OCI-LY7 (cell line): ENCODE measurements at places on chromosomes 4 and X. TPM values are rescaled to one million over a fixed set of nuclear protein-coding genes. Genes with fewer than 3 reads are reported as not detected.
A peak's percentile ranks its signal among the peaks of the same experiment; 100 is the strongest.

The SHOX gene
- total RNA-seq: not detected in 2 replicates

The HUWE1 gene
- 264 and 269 TPM in 2 replicates for total RNA-seq

The PRDM8 gene
- not detected in 2 replicates for total RNA-seq

The UBE2D3 gene
- 347 and 355 TPM in 2 replicates for total RNA-seq

The CNGA1 gene
- total RNA-seq: not detected in 2 replicates

The RBM46 gene
- total RNA-seq: not detected in 2 replicates

The CPZ gene
- total RNA-seq: not detected in 2 replicates

The NLGN3 gene
- 1.3 and 1.7 TPM in 2 replicates for total RNA-seq

The TIGD4 gene
- 1.0 and 1.2 TPM in 2 replicates for total RNA-seq

The CCDC160 gene
- total RNA-seq: not detected in 2 replicates

The CYTL1 gene
- not detected in 2 replicates for total RNA-seq

The RTL3 gene
- total RNA-seq: not detected in 2 replicates

- DNase-seq: peak; percentile 61
Observed at GRCh38 chr4:64539234-64539849, 130.1 kb upstream of the TECRL start.

GRCh38 chrX:7996414-7996813, 69.2 kb upstream of the PNPLA4 start:
- DNase-seq: peak; percentile 34

DNA sequence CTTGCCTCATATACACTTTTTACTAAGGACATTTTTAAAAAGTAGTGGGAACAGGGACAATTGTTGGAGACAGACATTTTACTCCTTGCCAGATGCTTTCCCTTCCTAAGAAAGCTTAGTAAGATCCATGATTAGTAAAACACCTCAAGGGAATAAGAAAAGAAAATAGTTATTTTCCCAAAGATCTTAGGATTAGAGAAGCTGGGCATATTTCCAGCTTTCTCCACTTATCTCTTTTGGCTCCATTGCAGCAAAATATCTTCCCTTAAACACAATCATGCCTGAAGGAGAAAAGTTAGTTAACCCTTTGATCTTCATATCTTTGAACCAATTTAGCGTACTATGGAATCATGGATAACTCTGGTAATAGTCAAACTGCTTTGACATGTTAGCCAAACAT, 257.9 kb downstream of the PCDH18 start:
- DNase-seq: no peak

- DNase-seq: no peak
Observed at GRCh38 chr4:23707652-23708026, 182.2 kb downstream of the PPARGC1A start.

GRCh38 chrX:74280759-74281158, 23.2 kb upstream of the ZCCHC13 start:
- no peak for DNase-seq

DNA sequence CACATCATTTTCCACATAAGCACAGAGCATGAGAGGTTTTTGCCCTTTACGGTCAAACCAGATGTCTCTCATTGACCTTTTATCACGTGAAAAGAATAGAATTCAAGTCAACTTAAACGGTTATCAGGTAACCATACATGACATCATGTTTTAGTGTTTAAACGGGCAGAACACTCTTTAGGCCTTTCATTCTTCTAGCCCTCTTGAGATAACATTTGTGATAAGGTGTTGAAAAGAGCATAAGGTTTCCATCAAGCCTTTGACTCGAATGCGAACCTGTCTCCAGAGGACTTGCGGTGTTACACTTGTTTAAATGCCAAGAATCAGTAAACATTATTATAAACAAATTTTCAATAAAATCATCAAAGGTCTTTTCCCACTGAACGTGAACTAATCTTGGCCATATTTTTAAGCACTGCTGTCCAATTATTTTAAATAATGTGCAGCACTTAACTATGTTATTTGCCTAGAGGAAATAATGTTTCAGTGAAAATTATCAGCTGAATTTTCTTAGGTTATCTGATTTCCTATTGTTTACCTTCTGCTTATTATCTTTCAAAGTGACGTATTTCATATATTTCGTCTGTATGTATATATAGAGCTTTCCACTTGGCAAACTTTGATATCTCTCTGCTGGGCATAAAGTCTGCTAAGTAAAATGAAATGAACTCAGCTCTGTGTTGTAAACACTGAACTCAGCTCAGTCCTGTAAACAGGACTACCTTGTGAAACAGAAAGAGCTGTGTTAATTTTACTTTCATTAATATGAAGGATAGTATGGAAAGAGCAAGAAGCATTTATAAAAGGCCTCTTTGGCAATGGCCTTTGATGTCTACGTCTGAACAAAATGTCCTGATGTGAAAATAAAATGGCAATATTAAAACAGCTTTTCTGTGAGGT, 33.3 kb downstream of the TENM3 start:
- no peak for DNase-seq

DNA sequence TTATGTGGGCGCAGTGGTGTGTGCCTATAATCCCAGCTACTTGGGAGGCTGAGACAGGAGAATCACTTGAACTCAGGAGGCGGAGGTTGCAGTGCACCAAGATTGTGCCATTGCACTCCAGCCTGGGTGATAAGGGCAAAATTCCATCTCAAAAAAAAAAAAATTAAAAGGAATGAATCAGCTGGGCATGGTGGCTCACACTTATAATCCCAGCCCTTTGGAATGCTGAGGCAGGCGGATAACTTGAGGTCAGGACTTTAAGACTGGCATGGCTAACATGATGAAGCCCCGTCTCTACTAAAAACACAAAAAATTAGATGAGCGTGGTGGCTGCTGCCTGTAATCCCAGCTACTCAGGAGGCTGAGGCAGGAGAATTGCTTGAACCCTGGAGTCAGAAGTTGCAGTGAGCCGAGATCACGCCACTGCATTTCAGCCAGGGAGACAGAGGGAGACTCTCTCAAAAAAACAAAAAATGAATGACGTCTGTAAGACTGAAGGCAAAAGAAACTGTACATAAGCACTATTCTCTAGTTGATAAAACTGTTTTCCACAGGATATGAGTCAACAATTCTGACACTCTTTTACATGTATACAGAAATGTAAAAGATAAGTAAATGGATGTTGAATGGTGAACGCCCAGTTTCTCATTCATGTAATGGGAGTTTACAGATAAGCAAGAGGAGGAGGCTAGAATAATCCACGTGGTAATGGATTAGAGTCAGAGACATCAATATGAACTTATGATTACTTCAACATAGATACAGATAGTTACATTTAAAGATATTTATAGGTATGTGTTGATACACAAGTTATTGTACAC, 22.2 kb downstream of the CENPC start:
- no peak for DNase-seq

- DNase-seq: no peak
Observed at GRCh38 chr4:10647846-10648245, 36.7 kb downstream of the CLNK start.

DNA sequence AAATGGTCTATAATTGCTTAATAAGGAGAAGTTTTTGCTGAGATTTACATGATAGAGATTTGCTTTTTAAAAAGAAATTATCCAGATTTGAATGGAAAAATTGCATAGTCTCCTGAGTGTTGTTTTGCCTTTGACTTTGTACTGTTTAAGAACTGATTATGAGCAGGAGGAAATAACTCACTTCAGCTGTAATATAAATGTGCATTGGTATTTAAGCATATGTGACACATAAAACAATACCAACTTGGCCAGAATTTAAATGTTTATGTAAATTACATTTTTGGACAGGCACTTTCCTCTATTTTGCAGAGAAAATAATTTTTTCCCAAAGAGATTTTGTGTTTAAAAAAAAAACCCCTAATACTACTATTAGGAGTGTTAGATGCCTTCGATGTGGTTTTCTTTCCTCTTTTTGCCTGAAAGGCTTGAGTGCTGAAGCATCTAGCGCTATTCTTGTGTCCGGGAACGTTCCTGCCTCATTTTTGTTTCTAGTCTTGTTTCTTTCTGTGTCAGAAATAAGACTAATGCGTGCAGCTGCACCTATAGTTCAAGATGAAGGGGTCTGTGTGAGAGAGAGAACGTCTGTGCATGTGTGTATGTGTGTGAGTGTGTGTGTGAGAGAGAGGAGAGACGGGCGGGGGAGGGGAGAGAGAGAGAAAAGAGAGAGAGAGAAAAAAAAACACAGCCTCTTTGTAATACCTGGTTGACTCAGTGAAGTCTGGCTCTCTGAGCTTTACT, 60.8 kb downstream of the TBL1X start:
- peak; percentile 68 for DNase-seq

- DNase-seq: no peak
Observed at GRCh38 chr4:41359836-41360213, 103.1 kb downstream of the UCHL1 start.

- DNase-seq: no peak
Observed at GRCh38 chr4:81827577-81828202, 356.0 kb upstream of the RASGEF1B start.

DNA sequence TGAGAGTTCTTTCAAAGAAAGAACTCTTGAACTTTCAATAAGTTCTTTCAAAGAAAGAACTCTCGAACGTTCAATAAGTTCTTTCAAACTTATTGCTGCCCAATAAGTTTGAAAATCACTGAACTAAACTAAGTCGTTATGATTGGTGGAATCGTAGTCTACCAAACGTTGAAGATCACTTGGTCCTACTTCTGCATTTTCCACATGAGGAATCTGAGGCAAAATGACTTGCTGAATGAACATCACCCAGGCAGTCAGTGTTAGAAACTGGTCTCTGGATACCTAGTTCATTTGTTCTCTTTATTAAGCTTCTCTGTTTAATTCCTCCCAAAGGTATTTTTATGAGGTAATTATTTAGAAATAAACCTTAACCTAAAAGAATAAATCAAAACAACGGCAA, 7.1 kb upstream of the CNOT6L start:
- DNase-seq: peak; percentile 78

GRCh38 chr4:102172341-102172740, 172.9 kb downstream of the SLC39A8 start:
- DNase-seq: no peak

GRCh38 chrX:150958177-150958576, 25.0 kb upstream of the HMGB3 start:
- no peak for DNase-seq

- DNase-seq: no peak
Observed at GRCh38 chr4:105068516-105068915, 78.2 kb upstream of the TET2 start.

GRCh38 chr4:136925203-136925602, 607.1 kb downstream of the PCDH18 start:
- DNase-seq: no peak

DNA sequence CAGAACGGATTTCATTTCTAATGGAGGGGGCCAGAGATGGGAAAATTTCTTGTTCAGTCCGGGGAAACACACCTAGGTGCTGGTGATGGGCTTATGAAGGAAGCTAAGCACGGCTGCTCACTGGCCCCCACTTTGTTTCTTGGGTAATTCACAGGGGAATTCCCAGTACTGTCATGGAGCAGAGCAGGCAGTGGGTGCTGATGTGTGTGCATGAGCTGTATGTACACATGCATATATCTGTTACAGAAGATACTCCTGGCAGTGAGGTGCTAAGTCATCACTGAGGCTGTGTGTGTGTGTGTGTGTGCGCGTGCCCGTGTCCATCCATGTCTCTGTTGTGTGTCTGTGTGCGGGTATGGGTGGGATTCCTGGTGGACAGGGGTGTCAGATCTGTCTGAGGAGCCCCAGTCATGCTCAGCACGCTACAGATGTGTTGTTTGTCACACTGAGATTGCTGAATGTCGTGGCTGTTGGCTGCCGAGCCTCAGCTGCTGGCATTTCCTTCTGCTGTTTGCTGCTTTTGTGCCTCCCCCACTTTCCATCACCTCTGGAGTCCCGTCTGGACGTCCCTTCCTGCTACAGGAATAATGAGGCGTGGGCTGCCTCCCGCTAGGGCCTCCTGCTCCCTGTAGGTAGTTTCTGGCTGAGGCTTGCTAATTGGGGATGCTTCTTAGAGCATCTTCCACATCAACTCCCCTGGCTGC, 53.3 kb downstream of the JADE1 start:
- DNase-seq: no peak

GRCh38 chr4:6710282-6710681, 617 bp upstream of the MRFAP1L1 start:
- peak; percentile 18 for DNase-seq

DNA sequence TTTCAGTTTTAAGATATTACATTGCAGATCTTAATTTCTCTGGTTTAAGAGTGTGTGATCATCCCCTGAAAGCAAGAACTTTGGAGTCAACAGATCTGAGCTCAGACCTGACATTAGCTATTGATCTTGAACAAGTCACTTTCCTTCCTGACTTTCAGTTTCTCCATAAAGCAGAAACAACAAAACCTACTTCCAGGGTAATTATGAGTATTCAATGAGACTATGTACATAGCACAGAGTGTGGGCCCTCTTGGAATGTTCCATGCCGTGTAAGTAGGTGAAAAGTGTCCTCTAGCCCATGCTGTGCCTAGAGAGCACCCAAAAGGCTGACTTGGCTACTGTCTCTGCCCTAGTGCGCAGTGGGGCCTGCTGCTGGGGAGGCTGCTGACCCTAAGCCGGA, 188.0 kb upstream of the RPL34 start:
- no peak for DNase-seq

- no peak for DNase-seq
Observed at GRCh38 chr4:122873146-122873545, 46.5 kb downstream of the FGF2 start.

- DNase-seq: no peak
Observed at GRCh38 chr4:156536661-156537060, 434.9 kb downstream of the PDGFC start.

GRCh38 chr4:43607400-43607799, 714.9 kb downstream of the GRXCR1 start:
- peak; percentile 30 for DNase-seq

GRCh38 chr4:83262682-83263081, 21.9 kb downstream of the COQ2 start:
- no peak for DNase-seq

DNA sequence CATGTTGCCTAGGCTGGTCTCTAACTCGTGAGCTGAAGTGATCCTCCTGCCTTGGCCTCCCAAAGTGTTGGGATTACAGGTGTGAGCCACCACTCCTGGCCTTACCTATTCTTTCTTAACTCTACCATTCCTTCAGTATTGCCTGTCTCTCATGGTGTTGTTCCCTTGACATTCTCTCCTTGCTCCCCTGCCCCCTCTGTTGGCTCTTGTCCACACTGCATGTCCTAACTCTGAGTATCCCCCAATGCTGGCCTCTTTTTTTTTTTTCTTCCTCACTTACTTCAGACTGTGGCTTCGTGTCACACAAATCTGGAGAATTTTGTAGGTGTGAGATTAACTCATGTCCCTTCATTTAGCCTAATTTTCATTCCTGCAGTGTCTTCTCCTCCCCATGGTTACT, 22.9 kb upstream of the FRMPD4 start:
- no peak for DNase-seq

- no peak for DNase-seq
Observed at GRCh38 chr4:54669831-54670230, 12.1 kb downstream of the KIT start.

- no peak for DNase-seq
Observed at GRCh38 chr4:108168160-108168670, 517 bp downstream of the LEF1 start.

GRCh38 chr4:87268411-87268810, 48.0 kb upstream of the KLHL8 start:
- DNase-seq: no peak

DNA sequence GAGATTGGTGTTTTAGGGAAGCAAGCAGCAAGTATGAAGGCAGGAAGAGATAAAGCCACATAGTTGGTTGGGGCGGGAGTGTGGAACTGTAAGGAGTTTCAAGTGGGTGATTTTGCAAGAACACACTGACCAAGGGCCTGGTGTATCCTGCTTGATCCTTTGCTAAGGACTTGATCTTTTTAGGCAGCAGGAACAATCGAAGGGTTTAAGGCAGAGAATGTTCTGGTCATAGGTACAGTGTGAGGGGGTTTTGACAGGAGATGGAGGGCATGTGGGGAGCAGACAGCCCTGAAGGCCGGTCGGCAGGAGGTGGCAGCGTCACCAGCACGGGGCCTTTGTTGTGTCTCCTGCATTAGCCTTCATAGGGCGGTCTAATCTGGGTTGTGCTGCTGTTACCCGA, 54.7 kb downstream of the FAM193A start:
- no peak for DNase-seq
